Parietal lobe (tissue), 2 donors: ENCODE measurements at places on chromosomes 6 and 20. TPM values are rescaled to one million over a fixed set of nuclear protein-coding genes. Genes with fewer than 3 reads are reported as not detected.

Gene TDRD6
- 2.5 TPM for total RNA-seq

Gene NDUFAF5
- total RNA-seq, result 46.6 TPM

Gene CD83
- 19.7 TPM for total RNA-seq

Gene TBXT
- total RNA-seq, result not detected

Gene TAF8
- total RNA-seq, result 11.9 TPM

Gene OGFR
- 26.9 TPM for total RNA-seq

Gene TFAP2C
- 6.9 TPM for total RNA-seq

Gene FRK
- total RNA-seq, result 0.63 TPM

Gene ACTL10
- total RNA-seq, result 1.6 TPM

Gene PXDC1
- 12.5 TPM for total RNA-seq

Gene SNAP91
- total RNA-seq, result 135 TPM

Gene RSPO4
- not detected for total RNA-seq

Gene RAET1L
- not detected for total RNA-seq

Gene TRIM15
- not detected for total RNA-seq

Gene TRIM40
- not detected for total RNA-seq

Gene ZC3H12D
- 0.31 TPM for total RNA-seq

Gene APCDD1L
- not detected for total RNA-seq

Gene TP53TG5
- total RNA-seq, result 1.9 TPM

Gene CTCFL
- total RNA-seq, result not detected

Gene UBE2V1
- total RNA-seq, result 95.5 TPM

Gene VWA7
- total RNA-seq, result 0.31 TPM

Gene RNF39
- total RNA-seq, result not detected

Gene TPX2
- 11.0 TPM for total RNA-seq

Gene NHSL1
- 117 TPM for total RNA-seq

Gene OVOL2
- 0.94 TPM for total RNA-seq

Gene PRPH2
- total RNA-seq, result 5.3 TPM

Gene EBF4
- total RNA-seq, result 24.1 TPM

Gene KCNS1
- 1.6 TPM for total RNA-seq

Gene SLC22A2
- not detected for total RNA-seq

Gene PLN
- not detected for total RNA-seq

Gene ID4
- total RNA-seq, result 82.0 TPM

Gene RBBP8NL
- not detected for total RNA-seq

Gene PDYN
- total RNA-seq, result 1.6 TPM

Gene CGA
- not detected for total RNA-seq

Gene TREML1
- not detected for total RNA-seq

Gene OSTM1
- total RNA-seq, result 31.9 TPM

Gene LGSN
- total RNA-seq, result 0.63 TPM

Gene FBXO5
- total RNA-seq, result 10.0 TPM

Gene IL20RA
- not detected for total RNA-seq

Gene PPP1R14C
- 35.1 TPM for total RNA-seq

Gene ZNF311
- total RNA-seq, result 8.1 TPM

Gene CARMIL1
- 34.7 TPM for total RNA-seq

Gene ASIP
- total RNA-seq, result not detected

Gene TRIM10
- 0.31 TPM for total RNA-seq

Gene TFAP2B
- total RNA-seq, result not detected

Gene TAAR8
- not detected for total RNA-seq

Gene RHAG
- total RNA-seq, result 0.31 TPM

Gene TPBG
- total RNA-seq, result 2.2 TPM

Gene VPS52
- total RNA-seq, result 47.6 TPM
